NCI-H226 (cell line): ENCODE measurements at places on chromosomes 16 and 17.

GRCh38 chr16:27515874-27516353, 33.8 kb downstream of the GTF3C1 start:
- DNase-seq, result no peak

- no peak for DNase-seq
These were observed 196.6 kb downstream of the ZNF423 start for GRCh38 chr16:49659356-49659755.

DNA sequence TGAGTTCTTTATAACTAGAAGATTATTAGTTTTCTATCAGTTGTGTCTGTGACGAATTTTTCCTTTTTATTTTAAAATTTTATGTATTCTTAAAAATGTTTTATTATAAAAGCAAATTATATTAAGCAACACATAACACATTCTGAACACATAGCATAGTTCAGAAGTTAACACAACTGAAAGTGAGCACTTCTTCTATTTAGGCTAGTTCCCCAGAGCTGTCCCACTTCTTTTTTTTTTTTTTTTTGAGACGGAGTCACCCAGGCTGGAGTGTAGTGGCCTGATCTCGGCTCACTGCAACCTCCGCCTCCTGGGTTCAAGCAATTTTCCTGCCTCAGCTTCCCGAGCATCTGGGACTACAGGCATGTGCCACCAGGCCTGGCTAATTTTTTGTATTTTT, 37.7 kb upstream of the ALDH3A2 start:
- no peak for DNase-seq

DNA sequence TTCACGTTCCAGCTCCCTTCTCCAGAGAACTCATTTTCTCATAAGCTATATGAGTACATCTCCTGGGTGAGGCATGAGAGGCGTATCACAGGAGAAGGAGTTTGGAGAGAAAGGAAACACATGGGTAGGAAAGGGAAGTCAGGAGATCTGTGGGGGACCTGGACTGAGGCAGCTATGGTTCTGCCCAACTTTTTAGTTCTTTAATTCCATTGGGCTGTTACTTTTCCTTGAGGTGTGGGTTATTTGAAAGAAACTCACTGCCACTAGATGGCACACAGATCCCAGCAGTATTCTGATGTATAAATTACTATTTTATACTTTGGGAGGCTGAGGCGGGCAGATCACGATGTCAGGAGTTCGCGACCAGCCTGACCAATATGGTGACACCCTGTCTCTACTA, 63.6 kb downstream of the NUP93 start:
- DNase-seq, result peak; percentile 16

- DNase-seq, result no peak
These were observed 226.4 kb upstream of the GOT2 start for GRCh38 chr16:58960484-58960883.

DNA sequence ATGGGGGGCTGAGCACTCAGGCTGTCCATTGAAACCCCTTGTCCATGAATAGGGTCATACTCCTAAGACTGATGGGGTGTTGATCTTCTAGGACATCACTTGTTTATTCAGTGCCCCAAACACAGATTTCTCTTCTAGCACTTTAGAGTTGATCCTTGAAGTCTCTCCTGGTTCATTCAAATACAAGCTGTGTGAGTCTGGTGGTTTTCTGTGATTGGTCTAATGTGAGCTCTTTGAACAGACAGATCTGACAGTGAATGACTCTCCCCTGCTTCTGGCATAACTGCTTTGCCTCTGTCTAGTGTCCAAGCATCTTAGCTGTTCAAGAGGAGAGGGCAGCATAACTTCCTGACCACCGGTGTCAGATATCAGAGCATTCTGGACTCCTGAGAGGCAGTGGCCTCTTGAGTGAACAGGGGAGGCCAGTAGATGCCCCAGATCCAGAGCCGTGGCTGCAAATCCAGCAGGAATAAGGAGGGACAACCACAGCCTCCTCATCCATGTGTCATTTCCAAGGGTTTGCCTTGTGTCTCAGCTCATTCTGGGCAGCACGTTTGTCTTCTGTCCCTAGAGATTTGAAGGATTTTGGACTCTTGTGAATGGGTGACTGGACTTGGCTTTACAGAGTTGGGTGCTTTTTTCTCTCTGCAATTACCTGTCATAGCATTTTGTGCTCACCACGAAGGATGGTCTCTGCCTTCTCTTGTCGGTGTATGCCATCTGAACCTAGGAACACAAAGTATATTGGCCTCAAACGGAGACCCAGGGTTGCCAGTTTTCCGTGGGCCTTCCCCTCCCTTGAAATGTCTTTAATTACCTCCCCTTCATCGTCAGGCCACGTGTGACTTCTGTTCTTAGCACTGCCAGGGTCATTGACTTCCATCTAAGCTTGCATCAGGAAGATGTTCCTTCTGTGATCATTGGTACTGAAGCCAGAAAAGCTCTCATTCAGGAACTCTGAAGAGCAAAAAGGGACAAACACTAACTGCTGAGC, 13.9 kb upstream of the CLEC18C start:
- DNase-seq, result no peak

DNA sequence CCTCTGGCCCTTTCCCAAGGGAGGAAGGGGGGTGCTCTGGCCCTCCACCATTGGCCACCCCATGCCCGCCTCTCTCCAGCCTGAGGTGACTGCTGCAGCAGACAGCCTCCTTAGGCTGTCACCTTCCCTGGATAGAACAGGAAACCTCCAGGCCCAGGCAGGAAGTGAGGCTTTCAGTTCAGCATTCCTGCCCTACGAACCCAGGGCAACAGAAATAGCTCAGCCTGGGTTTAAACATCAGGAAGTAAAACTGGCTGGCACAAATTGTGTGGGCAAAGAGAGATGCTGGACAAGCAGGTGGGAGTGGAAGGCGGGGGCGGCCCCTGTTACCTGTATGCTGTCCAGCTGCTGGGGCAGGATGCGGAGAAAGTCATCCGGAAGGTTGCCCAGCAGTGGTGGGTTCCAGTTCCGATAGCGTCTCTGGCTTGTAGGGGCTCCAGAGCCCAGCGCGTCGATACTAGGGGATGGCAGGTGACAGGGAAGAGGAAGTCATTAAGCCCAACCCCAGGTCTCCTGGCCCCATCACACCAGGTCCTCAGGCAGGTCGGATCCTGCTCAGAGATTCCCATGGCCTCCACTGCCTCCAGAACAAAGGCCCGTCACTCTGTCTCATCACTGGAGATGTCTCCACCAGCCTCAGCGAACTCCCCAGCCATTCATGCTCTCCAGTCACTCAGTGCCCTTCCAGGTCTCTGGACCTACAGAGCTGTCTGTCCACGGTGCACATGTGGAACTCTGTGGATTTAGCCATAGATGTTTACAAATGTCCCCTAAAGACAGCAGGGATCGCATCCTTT, 23.6 kb upstream of the MRPS23 start:
- DNase-seq, result no peak
